ENCODE measurements at places on chromosomes 1 and 21.

- DNase-seq = no peak
Observed at GRCh38 chr1:27341525-27342252, at the start of gene SYTL1. SYTL1 (plus strand) TSS chr1:27342022; CDS start chr1:27345335, 3,313 bp downstream.

DNA sequence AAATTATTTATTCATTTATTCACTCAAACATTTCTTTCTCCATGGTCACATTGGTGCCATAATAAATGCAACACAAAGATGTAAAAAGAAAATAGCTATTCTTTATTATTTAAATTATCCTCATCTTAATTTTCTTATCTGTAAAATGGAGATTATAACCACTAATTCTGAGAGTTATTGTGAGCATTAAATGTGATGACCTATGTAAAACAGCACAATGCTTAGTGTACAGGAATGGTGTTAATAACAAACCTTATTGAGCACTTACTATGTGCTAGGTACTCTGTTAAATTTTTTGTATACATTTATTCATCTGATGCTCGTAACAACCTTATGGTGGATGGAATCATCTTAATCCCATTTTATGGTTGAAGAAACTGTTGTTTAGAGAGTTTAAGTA is 84.6 kb downstream of the NTMT2 start:
- DNase-seq = no peak

GRCh38 chr1:99849413-99849743 is 783 bp upstream of the AGL start:
- no peak for DNase-seq

DNA sequence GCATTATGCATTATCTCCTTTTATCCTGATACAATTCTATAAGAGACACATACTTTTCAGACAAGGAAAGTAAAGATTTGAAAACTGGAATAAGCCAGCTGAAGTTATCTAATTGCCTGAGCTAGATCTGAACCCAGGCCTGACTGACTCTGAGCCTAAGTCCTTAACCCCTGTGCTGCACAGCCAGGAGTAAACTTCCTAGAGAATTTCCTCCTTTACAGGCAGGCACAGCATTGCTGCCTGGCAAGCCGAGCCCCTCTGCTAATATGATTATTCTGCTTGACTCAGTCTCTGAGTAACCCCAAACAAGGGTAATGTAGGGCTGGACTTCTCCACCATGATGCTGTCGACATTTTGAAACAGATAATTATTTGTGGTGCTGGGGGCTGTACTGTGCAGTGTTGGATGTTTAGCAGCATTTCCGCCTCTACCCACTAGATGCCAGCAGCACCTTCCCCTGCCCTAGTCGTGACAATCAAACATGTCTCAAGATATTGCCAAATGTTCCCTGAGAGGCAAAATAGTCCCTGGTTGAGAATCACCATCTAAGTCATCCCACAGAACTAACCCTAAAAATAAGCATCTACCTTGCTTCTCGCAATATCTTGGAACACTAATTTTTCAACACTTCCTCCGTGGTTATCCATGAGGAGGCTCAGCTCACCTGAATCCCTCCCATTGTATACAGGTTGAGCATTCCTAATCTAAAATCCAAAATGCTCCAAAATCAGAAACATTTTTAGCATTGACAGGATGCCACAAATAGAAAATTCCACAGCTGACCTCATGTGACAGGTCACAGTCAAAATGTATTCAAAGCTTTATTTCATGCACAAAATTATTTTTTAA is 18.5 kb downstream of the CAMK1G start:
- DNase-seq = no peak

GRCh38 chr1:67336783-67337182 is 29.1 kb downstream of the IL12RB2 start:
- no peak for DNase-seq

DNA sequence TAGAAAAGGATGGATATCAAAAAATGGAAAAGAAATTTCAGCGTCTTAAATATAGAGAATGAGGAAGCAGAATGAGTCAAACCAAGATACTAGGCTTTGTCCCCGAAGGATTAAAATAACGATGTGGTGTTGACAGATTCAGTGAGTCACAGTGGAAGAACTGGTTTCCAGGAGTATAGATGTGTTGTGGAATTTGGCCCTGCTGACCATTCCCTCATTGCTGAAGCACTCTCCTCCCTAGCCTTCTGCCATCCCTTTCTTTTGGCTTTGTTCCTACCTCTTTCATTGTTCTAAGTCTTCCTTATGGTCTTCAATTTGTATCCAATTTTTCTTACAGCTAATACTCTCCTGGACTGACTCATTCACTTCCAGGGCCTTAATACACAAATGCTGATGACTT is 23.1 kb upstream of the USP25 start:
- DNase-seq = no peak

GRCh38 chr1:201361652-201362504 is 15.6 kb downstream of the TNNT2 start:
- DNase-seq = no peak

DNA sequence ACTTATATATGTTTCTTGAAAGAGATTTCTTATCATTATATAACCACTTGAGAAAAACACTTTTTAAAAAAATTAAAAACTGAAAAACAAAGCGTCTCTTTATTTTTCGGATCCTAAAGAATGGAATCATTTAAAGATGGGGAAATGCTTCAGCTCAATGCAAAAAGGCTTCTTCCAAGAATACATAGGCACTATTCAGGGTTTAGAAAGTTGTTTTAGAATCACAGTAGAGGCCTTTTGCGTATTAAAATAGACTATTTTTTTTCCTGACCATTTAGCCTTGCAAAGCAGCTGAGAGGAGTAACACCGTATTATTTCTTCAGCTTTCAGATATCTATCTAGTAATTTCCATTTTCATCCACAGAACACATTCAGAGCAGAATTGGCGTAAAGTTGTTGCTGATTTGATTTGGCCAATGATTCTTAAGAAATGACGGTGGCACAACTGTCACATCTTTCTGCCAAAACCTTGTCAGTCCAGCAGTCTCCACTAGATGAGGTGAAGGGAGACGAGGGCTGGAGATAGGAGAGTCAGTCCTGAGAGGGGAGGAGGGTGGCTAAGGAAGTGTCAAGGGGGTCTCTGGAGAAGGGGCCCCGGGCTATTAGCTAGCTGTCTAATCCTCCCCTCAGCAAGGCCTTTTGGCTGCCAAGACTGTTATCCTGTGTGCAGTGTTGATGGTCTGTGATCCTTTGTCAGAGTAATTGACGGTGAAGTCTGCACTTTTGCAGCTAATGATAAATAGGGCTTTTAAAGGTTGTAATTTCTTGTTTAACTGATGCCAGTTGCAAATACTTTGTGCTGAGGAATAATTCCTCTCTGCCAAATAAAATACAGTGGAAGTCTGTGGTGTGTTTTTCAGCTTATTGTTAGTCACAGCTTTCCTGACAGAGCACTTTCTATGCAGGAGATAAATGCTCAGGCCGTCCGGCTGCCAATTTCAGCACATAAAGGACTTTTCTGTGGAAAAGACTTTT is 34.7 kb downstream of the PRRX1 start:
- DNase-seq = no peak

- no peak for DNase-seq
Observed at GRCh38 chr1:101520302-101520701, 283.5 kb downstream of the S1PR1 start.

DNA sequence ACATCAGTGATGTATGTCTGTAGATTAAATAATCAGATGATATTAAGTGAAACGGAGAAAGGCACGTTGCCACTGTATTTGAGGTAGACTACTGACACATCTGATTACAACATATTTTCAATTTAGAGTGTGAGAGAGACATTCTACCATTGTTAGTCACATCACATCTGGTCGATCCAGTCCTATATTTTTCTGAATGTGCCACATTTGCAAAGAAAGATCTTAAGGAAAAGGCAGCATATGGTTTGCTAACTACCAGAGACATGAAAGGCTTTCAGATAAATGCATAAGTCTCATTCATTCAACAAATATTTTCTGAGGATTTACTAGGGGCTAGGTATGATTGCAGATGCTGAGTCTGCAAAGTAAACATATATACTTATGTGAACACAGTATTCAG is 114.3 kb upstream of the RUNX1 start:
- DNase-seq = no peak

- no peak for DNase-seq
Observed at GRCh38 chr1:243393096-243393495, 137.3 kb downstream of the SDCCAG8 start.

- DNase-seq = no peak
Observed at GRCh38 chr21:19458295-19458694, 1054.7 kb upstream of the TMPRSS15 start.

- DNase-seq = no peak
Observed at GRCh38 chr21:43731891-43732711, 13.2 kb downstream of the PDXK start.

DNA sequence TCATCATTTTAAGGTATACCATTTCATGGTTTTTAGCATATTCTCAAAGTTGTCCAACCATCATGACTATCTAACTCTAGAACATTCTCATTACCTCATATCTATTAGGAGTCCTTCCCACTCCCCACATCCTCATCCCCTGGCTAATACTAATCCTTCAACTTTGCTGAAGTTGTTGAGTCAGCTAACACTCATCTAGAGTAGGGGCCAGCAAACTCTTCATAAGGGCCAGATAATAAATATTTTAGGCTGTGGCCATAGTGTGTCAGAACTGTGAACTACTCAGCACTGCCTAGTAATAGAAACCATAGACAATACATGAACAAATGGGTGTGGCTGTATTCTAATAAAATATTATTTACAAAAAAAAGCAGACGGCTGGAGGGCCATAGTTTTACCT is 43.0 kb downstream of the TOR3A start:
- no peak for DNase-seq

GRCh38 chr1:28790377-28791035 is 21.5 kb upstream of the OPRD1 start:
- no peak for DNase-seq

DNA sequence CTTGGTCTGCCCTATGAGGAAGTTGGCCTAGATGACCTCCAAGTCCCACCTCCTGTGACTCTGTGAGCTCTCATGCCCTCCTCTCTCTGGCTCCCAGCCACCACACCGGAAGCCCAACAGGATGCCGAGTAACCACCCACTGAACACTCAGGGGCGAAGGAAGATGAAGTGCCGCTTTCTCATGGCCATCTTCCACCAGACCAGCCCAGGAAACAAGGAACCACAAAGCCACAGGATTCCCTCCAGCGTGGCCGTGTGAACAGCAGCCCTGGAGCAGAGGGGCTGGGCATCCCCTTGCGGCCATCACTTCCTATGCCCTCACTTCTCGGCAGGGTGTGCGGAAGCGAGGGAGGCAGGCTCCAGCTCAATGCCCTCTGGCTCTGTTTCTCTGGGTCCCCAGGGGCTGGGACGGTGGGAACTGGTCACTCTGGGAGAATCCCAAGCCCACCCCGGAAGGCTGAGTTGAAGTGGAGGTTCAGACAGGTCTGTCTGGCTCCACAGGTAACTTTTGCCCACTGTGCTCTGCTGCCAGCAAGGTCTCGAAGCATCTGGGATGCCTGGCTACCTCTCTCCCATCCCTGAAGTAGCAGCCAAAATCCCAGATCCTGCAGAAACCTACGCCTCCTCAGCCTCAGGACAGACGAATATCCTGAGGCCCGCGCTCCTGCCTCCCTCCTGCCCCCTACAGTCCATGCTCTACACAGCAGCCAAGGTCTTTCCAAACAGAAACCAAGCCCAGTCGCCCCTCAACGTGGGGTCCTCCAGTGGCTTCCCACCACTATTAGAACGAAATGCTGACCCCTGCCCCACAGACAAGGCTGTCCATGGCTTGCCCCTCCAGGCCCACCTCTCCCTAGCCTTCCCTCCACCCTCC is 44.2 kb upstream of the ECE1 start:
- peak; percentile 59 for DNase-seq

- no peak for DNase-seq
Observed at GRCh38 chr1:235838021-235838420, 28.7 kb downstream of the LYST start.

Measured in activated CD4-positive, CD25-positive, alpha-beta regulatory T cell (primary cell).